Endothelial cell of umbilical vein (primary cell): ENCODE measurements at places on chromosomes 3 and 15. TPM values are rescaled to one million over a fixed set of nuclear protein-coding genes. Genes with fewer than 3 reads are reported as not detected.

DNA sequence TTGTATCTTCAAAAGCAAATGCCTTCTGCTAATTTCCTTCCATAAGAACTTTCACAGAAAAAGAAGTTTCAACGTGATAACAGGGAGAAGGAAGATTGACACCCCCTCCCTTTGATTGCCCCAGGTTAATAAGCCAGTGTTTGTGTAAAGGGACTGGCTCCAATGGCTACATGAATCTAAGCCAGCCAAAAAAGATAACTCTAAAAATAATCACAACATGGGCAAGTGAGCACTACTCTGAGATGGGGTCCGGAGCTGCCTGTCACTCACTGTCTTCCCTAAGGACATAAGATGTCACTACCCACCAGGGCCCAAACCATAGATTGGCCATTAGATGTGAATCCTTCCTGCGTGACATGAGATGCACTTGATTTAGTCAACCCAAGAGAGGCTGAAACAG, 17.6 kb upstream of the ST8SIA2 start:
- no peak for DNase-seq

The CDCP1 gene
- 0.22 TPM in 1 of 2 replicates, not detected in the other for total RNA-seq

- DNase-seq = no peak
Measured at GRCh38 chr3:180229113-180229512, 192.4 kb upstream of the PEX5L start.

DNA sequence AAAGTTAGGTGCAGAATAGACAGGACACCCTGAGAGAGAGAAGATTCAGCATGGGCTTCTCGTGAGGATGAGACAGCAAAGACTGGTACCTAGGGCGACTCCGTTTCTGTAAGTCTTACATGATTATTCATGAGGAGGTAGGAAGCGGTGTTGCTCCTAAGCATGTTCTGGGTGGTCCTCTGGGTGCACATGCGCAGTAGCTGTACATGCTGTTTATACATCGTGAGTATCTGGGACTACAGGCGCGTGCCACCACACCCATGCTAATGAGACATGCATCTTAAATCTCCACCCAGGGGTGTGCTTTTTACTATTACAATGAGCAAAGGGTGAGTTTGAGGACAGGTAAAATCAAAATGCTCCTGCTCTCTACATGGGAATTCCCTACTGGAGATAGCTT, 12.3 kb downstream of the ALPK3 start:
- DNase-seq = no peak

GRCh38 chr3:39707314-39707909, 102.0 kb upstream of the MYRIP start:
- DNase-seq = peak; percentile 65

GRCh38 chr3:145518639-145519038, 642.3 kb downstream of the PLOD2 start:
- DNase-seq = no peak

DNA sequence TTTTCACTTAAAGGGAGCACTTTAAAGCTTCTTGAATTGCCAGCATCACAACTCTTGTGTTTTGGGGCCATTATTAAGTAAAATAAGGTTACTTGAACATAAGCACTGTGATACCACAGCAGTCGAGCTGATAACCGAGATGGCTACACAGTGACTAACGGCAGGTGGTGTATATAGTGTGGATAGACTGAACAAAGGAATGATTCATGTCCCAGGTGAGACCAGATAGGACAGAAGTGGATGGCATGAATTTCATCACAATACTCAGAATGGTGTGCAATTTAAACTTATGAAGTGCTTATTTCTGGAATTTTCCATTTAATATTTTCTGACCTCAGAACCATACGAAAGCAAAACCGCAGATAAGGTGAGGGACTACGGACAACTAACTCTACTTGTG, 40.2 kb downstream of the PBRM1 start:
- DNase-seq = no peak

The TSC22D2 gene
- total RNA-seq = 43.9 and 50.9 TPM in 2 replicates

DNA sequence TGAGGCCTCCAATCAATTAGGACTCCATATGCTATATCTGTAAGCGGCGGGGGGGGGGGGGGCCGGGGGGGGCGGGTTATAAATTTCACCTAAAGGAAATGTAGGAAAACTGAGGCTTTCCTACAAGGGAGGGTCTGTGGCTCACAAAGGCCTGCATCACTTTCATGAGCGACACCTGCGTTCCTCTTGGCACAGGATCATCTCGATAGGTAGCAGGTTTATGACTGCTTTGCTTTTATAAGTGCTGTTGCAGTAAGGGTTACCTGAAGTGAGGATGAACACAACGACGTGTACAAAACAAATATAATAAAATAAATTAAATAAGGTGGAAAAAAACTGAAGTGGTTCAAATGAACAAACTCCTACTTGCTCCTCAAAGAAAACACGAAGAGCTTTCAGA, 194.3 kb downstream of the FOXP1 start:
- DNase-seq = no peak

DNA sequence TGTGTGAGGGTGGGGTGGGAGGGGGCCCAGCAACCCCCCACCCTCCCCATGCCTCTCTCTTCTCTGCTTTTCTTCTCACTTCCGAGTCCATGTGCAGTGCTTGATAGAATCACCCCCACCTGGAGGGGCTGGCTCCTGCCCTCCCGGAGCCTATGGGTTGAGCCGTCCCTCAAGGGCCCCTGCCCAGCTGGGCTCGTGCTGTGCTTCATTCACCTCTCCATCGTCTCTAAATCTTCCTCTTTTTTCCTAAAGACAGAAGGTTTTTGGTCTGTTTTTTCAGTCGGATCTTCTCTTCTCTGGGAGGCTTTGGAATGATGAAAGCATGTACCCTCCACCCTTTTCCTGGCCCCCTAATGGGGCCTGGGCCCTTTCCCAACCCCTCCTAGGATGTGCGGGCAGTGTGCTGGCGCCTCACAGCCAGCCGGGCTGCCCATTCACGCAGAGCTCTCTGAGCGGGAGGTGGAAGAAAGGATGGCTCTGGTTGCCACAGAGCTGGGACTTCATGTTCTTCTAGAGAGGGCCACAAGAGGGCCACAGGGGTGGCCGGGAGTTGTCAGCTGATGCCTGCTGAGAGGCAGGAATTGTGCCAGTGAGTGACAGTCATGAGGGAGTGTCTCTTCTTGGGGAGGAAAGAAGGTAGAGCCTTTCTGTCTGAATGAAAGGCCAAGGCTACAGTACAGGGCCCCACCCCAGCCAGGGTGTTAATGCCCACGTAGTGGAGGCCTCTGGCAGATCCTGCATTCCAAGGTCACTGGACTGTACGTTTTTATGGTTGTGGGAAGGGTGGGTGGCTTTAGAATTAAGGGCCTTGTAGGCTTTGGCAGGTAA, 8.1 kb downstream of the FAM131A start:
- DNase-seq = peak; percentile 44

The PIERCE2 gene
- 1.9 and 2.3 TPM in 2 replicates for total RNA-seq

- no peak for DNase-seq
Measured at GRCh38 chr15:79083154-79083553, 7.4 kb downstream of the RASGRF1 start.

The LRRC34 gene
- 2.4 and 2.5 TPM in 2 replicates for total RNA-seq

DNA sequence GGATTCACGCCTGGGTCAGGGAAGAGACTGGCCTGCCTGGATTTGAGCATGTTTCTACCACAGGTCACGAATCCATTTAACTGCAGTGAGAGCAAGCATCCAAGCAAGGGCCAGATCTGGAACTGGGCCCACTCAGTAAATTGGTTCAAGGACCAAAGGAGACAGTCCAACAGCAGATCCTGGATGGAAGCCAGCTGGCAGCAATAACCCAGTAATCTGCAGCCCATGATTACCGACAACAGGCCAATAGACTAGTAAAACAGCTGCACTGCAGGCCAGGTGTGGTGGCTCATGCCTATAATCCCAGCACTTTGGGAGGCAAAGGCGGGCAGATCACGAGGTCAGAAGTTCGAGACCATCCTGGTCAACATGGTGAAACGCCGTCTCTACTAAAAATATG, 11.8 kb downstream of the SAMD7 start:
- DNase-seq = no peak

The CA12 gene
- total RNA-seq = 1.8 and 5.9 TPM in 2 replicates

GRCh38 chr3:110568246-110568645, 503.4 kb upstream of the NECTIN3 start:
- DNase-seq = peak; percentile 6

The TRH gene
- not detected in 2 replicates for total RNA-seq

The MED12L gene
- total RNA-seq = 0.23 and 0.27 TPM in 2 replicates

GRCh38 chr15:85693277-85693676, 101.4 kb downstream of the KLHL25 start:
- no peak for DNase-seq

DNA sequence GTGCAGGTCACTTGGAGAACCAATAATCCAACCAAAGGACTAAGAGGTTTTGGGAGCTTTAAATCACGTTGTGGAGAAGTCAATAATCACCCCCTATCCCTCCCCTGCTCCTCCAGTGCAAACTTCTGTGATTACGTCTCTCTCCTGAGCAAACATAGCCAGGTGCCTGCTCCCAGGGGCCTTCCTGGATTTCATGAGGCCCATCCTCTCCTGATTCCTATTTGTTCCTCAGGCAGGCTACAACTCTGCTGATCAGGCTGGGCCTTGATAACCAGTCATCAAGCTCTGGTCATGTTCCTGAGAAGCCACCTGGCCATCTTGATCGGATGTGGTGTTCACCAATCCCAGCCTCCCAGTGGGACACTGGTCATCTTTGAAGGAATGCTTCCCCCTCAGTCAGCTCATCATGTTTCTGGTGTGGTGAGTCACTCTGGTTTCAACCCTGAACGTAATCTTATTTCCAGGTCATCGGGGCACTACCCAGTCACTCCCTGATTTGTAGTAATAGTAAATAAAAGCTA, 2.9 kb upstream of the ZNF710 start:
- DNase-seq = peak; percentile 46

GRCh38 chr3:127754411-127755304, 67.7 kb downstream of the MGLL start:
- DNase-seq = no peak

DNA sequence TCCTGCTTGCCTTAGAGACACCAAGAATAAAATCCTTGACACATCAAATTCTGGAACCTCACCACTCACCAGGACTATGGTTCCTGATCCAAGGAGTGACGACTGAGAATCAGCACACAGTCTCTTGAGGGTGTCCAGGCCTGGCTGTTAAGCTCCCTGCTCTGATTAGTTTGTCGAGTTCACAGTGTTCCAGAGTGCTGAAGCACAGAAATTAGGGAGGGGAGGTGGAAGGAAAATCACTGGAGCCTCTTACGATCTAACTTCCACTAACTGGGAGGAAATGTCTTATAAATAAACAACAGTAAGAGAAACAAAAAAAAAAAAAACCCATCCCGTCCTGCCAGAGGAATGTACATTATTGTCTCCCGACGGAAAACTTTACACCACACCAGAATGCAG, 330.2 kb downstream of the TIGIT start:
- peak; percentile 82 for DNase-seq

DNA sequence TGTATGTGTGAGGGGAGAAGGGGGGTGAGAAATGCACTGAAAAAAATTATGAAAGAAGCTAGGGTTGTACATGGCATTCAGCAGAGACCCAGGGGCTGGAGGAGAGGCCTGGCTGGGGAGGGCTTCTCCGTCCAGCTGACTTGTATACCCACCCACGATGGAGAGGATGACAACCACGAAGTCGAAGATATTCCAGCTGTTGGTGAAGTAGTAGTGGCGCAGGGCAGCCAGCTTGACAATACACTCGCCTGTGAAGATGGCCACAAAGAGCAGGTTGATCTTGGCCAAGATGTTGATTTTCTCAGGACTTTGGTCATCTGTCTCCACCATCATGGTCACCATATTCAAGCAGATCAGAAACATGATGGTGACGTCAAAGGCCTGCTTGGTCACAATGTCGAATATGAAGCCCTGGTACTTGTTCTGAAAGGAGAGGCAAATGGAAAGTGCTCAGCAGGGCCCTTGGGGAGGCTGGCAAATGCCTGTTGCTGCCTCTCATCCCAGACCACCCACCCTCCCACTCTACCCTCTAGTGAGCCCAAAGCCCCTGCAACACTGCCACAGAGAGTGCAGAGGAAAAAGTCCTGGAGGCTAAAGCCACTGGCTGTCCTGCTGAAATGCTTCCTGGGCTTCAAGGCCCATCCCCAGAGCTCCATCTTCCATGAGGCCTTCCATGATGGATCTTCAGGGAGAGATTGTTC, 58.1 kb downstream of the EXOG start:
- DNase-seq = no peak

DNA sequence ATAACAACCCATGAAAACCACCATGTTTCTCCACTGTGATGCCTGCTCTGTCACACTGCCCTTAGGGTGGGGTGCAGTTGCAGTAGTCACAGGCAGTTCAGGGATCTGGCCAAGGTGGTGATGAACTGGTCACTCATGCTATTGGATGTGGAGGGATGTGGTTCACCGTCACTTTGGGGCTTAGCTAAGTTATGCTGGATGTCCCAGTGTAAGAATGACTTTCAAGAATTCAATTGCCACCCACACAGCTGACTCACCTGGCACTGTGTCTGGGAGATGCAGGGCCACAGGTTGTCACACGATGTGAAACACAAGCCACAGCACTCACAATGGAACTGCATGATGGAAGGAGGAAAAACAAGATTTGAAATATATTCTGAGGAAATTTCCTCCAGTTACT, 146.1 kb upstream of the CTNNB1 start:
- DNase-seq = no peak

- no peak for DNase-seq
Measured at GRCh38 chr15:41289953-41290352, 42.4 kb downstream of the OIP5 start.

DNA sequence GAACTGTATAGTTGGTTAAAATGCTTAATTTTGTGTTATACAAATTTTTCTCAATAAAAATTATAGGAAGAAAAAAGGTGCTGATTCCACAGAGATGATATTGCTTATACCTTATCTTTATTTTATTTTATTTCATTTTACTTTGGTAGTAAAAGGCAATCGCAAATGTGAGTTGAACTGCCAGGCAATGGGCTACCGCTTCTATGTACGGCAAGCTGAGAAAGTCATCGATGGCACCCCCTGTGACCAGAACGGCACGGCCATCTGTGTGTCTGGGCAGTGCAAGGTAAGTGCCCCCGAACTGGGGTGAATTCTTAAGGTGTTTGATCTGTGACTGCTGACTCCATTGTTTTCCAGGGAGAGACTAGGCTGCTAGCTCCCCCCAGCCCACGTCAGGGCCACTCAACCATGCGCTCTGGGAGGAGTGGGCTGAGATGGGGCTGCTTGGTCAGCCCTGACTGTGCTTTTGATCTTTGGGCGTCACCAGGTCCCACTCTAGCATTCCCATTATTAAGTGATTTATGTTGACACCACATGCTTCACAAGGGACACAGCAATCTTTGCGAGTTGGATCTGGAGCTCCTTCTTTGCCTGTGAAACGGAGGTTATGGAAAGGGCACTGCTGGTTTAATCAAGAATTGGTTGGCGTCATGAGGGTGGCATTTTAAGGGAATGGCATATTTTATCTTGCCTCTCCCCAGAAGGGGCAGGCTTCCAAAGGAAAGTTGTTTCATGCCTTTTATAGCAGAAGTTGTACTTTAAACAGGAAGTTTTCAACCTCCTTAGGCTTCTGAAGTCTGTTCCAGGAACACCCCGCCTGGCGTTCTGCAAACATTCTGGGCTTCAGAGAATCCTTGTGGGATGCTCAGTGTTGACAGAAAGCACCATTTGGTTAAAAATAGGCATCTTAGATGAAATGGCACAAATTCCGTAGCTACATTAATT, 296.5 kb downstream of the THSD4 start:
- DNase-seq = peak; percentile 13
